ENCODE measurements at places on chromosomes 5 and 9. TPM values are rescaled to one million over a fixed set of nuclear protein-coding genes. Genes with fewer than 3 reads are reported as not detected.

DNA sequence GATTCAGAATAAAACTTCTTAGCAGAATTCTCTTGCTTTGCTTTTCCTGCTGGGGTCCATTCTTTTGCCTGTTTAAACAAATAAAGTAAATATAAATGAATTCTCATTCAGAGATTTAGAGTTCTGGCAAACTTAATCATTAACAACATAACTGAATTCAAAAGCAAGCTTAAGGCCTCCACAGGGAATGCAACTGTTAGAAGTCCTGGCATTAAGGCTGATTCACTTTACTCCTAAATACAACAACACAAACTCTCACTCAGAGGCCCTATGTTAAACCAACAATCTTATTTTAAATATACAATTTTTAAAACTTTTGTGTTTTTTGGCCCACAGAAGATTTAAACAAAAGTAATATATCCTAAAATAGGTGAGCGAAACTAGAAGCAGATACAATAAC lies 178.3 kb downstream of the AP3B1 start:
- no peak overlapping the region for H3K4me3 ChIP-seq
- H3K27me3 ChIP-seq = no peaks in the 10 kb centered on the region
- no peak overlapping the region for H3K27ac ChIP-seq
- no peaks in the 10 kb centered on the region for H3K4me1 ChIP-seq
- H3K36me3 ChIP-seq = no peaks in the 10 kb centered on the region
- no peak for DNase-seq

DNA sequence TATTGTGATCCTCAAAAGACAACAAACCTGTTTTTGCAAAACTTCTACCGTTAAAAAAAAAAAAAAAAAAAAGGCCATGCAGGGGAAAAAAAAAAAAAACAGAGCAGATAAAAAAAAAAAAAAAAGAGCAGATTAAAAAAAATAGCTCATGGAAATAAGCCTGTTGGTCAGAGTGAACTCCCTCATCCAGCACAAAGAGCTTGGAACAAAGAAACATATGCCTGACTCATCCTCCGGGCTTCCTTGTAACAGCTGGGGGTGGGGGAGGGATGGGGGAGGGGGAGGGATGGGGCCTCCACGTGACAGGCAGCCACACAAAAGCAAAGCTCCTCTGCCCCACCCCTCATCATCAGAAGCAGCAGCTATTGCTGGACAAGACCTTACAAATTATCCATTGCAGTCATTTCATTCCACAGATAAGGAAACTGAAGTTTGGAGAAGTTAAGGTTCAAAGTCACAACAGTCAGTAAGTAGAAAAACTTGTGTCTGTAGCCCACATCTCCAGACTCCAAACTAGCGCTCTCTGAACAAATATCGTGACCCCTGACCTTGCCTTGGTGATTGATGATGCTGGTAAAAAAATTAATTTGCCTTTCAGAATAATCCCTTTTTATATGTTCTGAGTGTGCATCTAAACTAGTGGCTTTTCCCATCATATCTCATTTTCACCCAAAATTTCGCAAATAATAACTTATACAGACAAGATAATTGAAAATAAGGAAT lies 38.9 kb downstream of the SLC35D2 start:
- DNase-seq = peak; percentile 34
- no peaks in the 10 kb centered on the region for H3K27me3 ChIP-seq
- peaks cover 11% of the 10 kb centered on the region for H3K4me1 ChIP-seq

Gene EPB41L4B
- 14.7 TPM for total RNA-seq

Gene SMIM33
- not detected for total RNA-seq

Gene ZNF474
- total RNA-seq = 1.5 TPM

Gene PCDH1
- total RNA-seq = 42.6 TPM
